ENCODE measurements at places on chromosomes 16 and 17.

GRCh38 chr16:5649762-5650743, 552.5 kb upstream of the EEF2KMT start:
- DNase-seq = no peak

- DNase-seq = no peak
Measured at GRCh38 chr17:39635614-39636176, 1.2 kb upstream of the STARD3 start.

DNA sequence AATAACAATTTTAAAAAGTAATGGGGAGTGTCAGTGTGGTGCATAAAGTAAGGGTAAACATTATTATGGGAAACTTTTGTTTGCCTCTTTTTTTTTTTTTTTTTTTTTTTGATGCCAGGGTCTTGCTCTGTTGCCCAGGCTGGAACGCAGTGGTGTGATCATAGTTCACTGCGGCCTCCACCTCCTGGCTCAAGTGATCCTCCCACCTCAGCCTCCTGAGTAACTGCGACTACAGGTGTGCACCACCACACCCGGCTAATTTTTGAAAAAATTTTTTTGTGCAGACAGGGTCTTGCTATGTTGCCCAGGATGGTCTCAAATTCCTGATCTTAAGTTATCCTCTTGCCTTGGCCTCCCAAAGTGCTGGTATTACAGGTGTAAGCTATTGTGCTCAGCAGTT, 10.7 kb downstream of the TAOK1 start:
- DNase-seq = no peak

DNA sequence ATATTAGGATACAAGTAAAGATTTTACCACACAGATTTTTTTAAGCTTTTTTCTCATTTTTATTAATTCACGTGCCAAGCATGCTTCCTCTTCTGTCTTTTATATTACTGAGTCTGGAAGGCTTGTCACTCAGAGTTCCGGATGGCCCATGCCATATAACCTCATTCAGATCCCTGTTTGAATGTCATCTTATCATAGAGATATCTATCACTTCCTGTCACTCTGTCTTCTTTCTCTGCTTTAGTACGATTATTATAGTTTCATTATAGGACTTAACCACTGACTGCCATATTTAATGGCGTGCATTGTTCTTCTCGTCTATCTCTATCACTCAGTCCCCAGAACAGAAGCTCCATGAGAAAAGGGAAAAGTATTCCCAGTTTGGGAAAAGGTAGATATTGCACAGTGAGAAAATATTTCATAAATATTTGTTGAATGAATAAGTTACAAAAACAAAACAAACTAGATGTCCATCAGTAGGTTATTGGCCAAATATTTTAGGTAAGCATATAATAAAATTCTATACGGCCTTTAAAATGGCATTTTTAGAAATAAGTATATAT, 296.9 kb upstream of the GOT2 start:
- DNase-seq = no peak
